ENCODE measurements at places on chromosomes 11 and 22. TPM values are rescaled to one million over a fixed set of nuclear protein-coding genes. Genes with fewer than 3 reads are reported as not detected.
A peak's percentile ranks its signal among the peaks of the same experiment; 100 is the strongest.

GRCh38 chr11:2164861-2165555 is 4.0 kb upstream of the INS start:
- H3K4me1 ChIP-seq, result no peaks in the 10 kb centered on the region
- no peak for DNase-seq
- H3K36me3 ChIP-seq, result no peaks in the 10 kb centered on the region
- no peak overlapping the region for H3K27ac ChIP-seq
- no peak overlapping the region for H3K4me3 ChIP-seq

- peaks cover 13% of the 10 kb centered on the region for H3K4me1 ChIP-seq
- no peak for DNase-seq
- H3K27ac ChIP-seq, result no peak overlapping the region
- no peaks in the 10 kb centered on the region for H3K27me3 ChIP-seq
- H3K4me3 ChIP-seq, result no peak overlapping the region
These were observed 90.4 kb downstream of the CWC15 start for GRCh38 chr11:94882931-94883330.

DNA sequence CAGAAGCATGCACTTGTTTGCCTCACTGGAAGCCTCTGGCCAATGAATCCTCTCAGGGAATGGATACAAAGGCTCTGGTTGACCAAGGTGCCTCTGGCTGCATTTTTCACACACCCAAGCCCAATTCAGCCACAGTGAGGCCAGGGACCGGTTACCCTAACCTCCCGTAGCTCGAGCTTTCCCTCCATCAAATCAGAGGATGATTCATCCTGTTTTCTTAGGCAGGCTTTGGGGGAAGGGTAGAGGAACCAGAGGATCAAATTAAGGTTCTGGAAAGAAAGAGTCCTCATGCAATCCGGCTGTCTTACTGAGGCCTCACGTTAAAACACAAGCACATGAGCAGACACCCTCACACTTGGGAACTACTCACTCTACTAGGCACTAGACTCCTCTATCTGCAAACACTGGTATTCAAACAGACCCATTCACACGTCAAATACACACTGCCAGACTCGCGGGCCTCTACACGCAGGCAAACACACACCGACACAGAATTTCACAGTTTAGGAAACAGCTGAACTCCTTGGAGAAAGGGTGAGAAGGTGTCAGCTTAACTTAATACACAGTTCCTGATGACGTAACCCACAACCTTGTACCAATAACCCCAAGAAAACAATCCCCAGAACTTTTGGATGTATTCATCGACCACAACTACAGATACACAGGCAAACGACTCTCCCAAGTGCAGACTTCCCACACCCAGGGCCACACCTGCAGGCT is 12.4 kb downstream of the NRXN2 start:
- no peak for DNase-seq
- H3K4me1 ChIP-seq, result peaks cover 10% of the 10 kb centered on the region
- H3K27me3 ChIP-seq, result peaks cover 60% of the 10 kb centered on the region

DNA sequence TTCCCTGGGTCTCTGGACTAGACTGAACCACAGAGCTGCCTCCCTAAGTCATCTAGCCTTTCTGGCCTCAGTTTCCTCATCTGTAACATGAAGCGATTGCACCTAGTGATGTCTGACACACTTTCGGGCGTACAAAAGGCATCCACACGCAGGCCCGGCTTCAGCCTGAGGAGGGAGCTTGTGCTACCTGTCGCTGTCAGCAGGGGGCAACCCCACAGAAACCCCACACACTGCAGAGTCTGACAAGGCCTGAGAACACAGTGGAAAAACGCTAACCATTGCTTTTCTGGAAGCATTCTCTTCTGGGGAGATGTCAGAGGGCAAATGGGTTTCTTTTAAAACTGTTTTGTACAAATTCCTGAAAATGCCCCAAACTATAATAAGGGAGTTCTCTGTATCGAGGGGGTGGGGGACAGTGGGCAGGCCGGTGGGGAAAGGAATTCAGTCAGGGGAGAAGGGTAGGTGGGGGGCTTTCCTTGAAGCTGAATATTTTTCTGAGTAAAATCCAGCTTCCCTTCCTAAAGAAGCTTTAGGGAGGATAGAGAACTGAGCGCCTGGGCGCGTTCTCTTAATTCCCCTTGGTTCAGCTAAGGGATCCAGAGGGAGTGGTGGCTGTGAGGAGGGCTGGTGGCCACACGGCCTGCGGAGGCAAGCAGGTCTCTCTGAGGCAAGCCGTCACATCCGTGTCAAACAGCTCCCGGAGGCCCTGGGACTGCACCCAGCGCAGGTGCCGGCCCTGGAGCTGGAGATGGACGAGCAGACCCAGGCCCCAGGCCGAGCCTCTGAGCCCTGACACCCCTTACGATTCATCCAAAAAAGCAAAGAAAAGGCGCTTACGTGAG is 533 bp downstream of the ELF5 start:
- no peaks in the 10 kb centered on the region for H3K36me3 ChIP-seq
- DNase-seq, result peak; percentile 58
- H3K4me1 ChIP-seq, result no peaks in the 10 kb centered on the region
- H3K4me3 ChIP-seq, result no peak overlapping the region
- H3K27ac ChIP-seq, result no peak overlapping the region
- peaks cover 11% of the 10 kb centered on the region for H3K27me3 ChIP-seq

- H3K27me3 ChIP-seq, result no peaks in the 10 kb centered on the region
- no peak overlapping the region for H3K4me3 ChIP-seq
- H3K27ac ChIP-seq, result no peak overlapping the region
- DNase-seq, result no peak
These were observed 82.4 kb downstream of the MYEOV start for GRCh38 chr11:69376155-69377028.

GRCh38 chr22:23220485-23221350 is 40.4 kb downstream of the BCR start:
- peaks cover 9% of the 10 kb centered on the region for H3K36me3 ChIP-seq
- H3K4me3 ChIP-seq, result peak overlapping the region; percentile 33
- H3K27ac ChIP-seq, result peak overlapping the region; percentile 76
- no peaks in the 10 kb centered on the region for H3K27me3 ChIP-seq
- peak; percentile 30 for DNase-seq

DNA sequence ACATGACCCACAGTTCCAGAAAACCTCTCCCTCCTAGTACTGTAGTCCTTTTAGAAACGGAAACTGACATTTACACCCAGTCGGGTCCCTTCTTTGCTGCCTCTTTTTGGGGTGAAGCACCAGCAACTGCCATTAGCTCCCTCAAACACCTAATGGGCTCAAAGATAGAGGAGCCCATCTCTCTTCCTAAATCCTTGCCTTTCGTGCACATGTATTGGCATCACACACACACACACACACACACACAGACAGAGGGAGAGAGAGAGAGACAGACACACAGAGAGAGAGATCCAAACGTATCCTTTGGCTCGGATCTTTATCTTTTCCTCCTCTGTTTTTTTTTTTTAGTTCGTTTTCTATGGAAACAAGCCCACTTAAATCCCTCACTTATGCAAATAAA is 716 bp downstream of the GRM5 start:
- no peak overlapping the region for H3K27ac ChIP-seq
- no peaks in the 10 kb centered on the region for H3K4me1 ChIP-seq
- no peak overlapping the region for H3K4me3 ChIP-seq

DNA sequence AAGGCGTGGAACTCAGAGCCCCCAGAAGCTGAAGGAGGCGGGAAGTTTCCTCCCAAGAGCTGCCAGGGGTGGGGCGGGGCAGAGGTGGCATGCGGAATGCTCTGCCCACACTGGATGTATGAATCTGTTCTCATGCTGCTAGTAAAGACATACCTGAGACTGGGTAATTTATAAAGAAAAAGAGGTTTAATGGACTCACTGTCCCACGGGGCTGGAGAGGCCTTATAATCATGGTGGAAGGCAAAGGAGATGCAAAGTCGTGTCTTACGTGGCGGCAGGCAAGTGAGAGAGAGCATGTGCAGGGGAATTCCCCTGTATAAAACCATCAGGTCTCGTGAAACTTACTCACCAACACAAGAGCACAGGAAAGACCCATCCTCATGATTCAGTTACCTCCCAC is 57.6 kb downstream of the SMIM38 start:
- peaks cover 14% of the 10 kb centered on the region for H3K27me3 ChIP-seq
- no peak overlapping the region for H3K4me3 ChIP-seq
- no peaks in the 10 kb centered on the region for H3K36me3 ChIP-seq
- H3K4me1 ChIP-seq, result no peaks in the 10 kb centered on the region
- no peak for DNase-seq

DNA sequence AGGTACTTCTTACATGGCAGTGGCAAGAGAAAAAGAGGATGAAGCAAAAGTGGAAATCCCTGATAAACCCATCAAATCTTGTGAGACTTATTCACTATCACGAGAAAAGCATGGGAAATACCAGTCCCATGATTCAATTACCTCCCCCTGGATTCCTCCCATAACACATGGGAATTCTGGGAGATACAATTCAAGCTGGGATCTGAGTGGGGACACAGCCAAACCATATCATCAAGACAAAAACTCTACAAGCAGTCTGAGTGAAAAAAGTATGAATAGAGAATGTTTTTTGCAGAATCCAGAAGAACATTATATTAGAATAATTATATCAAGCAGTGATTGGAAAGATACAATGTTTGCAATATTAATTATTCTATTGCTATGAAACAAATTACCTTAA is 893.7 kb downstream of the FAM181B start:
- no peak overlapping the region for H3K4me3 ChIP-seq
- no peaks in the 10 kb centered on the region for H3K36me3 ChIP-seq
- H3K4me1 ChIP-seq, result no peaks in the 10 kb centered on the region

GRCh38 chr11:111462329-111462728 is 49.9 kb downstream of the BTG4 start:
- DNase-seq, result no peak
- no peak overlapping the region for H3K4me3 ChIP-seq

GRCh38 chr22:19386248-19386647 is 45.3 kb downstream of the HIRA start:
- no peak for DNase-seq
- H3K36me3 ChIP-seq, result peaks cover 54% of the 10 kb centered on the region
- H3K27ac ChIP-seq, result no peak overlapping the region

DNA sequence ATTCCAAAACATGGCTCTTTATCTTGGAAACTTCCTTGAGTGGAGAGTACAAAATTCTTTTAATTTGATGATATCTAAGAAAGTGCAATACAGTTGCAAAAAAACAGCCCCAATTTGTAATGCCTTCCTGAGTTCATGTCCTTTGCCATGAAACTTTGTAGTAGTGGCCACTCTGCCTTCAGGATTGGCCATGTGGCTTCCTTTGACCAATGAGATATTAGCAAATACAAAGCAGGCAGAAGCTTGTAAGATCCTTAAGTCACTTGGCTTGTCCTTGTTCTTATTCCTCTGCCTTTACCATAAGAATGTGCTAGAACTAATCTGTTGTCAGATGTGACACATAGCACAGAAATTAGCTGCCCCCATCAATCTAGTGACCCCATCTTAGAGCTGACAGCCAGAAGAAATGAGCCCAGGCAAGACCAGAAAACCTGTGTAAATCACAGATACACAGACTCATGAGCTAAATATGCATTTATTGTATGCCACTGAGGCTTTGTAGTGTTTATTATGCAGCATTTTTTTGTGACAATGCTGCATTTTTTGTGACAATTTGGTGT is 29.8 kb upstream of the BLID start:
- H3K36me3 ChIP-seq, result no peaks in the 10 kb centered on the region
- DNase-seq, result no peak
- no peaks in the 10 kb centered on the region for H3K4me1 ChIP-seq
- H3K27ac ChIP-seq, result no peak overlapping the region

- H3K27ac ChIP-seq, result peak overlapping the region; percentile 98
- no peak for DNase-seq
- H3K27me3 ChIP-seq, result no peaks in the 10 kb centered on the region
These were observed 959 bp upstream of the HIPK3 start for GRCh38 chr11:33256031-33256812.

DNA sequence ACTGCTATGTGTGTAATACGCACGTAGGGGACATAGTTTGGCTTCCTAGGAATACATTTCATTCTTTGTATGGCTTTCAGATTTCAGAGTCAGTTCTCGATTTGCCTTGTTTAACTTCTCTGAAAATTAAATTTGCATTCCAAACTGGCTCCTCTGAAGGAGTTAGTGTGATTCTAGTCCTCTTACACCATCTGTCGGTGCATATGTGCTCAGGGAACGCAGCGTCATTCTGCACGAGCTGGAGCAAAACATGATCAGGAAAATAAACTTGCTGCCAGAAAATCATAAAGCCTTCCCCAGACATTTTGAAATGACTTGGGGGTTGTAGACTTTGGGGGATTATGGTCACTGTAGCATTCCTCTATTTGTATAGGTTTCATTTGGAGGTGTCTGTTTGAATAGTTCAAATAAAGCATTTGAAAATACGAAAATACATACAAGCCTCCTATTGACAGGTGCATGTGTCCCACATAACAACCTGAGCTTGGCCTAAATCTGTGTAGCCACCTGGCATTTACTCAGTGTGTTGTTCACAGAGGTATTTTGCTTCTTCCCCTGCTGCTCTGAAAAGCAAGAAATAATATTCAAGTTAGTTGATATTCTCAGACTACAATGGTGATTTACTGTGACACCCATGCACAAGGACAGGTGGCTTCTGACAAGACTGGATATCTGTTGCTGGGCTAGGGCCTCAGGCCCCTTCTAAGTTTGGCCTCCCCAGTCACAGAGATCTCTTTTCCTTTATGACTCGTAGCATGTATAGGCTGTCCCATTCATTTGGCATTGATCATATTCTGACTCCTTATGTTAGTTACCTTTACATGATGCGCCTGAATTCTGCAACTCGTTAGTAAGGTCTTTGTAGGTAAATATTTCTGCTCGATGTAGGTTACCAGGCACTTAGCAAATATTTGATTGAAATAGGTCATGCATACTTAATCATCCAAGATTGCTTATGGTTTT is 81.6 kb upstream of the SORL1-AS1 start:
- peaks cover 30% of the 10 kb centered on the region for H3K4me1 ChIP-seq
- peak overlapping the region; percentile 22 for H3K27ac ChIP-seq
- peaks cover 76% of the 10 kb centered on the region for H3K36me3 ChIP-seq
- H3K4me3 ChIP-seq, result no peak overlapping the region
- no peak for DNase-seq

DNA sequence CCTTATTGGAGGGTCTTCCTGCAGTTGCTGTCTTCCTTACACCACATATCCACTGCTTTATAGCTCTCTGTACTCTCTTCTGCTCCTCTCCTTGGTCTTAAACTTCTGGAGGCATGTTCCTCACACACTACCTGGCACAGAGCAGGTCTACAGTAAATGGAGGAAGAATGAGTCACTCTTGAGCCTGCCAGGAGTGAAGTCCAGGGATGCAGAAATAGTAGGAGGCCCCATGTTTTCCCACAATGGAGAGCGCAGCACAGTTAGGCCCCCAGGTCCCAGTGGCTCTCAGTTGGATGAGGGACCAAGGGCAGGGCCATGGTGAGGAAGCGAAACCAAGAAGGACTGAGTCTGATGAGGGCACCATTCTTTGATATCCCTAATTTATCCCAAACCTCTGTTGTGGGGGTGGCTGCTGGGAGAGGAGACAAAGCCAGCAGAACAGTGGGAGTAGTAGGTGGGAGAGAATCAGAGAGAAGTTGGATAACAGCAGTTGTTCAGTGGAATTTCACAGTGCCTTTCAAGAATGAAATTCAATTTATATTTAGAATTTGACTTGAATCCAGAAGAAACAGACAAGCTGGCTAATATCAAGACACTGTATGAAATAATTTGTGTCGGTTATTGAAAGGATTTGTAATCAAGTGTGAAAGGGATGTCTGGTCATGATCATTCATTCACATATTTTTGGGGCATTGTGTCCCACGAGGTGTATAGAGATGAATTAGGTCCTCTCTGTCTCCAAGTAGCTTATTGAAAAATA is 187.8 kb downstream of the HIPK3 start:
- H3K36me3 ChIP-seq, result no peaks in the 10 kb centered on the region
- no peak for DNase-seq
- H3K27me3 ChIP-seq, result peaks cover 4% of the 10 kb centered on the region
- H3K27ac ChIP-seq, result no peak overlapping the region

Gene MAP6
- not detected for total RNA-seq

Gene SGSM1
- total RNA-seq, result not detected

Gene GSTT2
- not detected for total RNA-seq

Gene FZD4
- total RNA-seq, result not detected

Gene IGHMBP2
- total RNA-seq, result 25.0 TPM

Measured in activated CD8-positive, alpha-beta T cell treated with anti-CD3 and anti-CD28 coated beads, Interleukin-2, amount 10 ng/mL, durations not matched to agents 7 days and 5 days (primary cell).